ENCODE measurements at places on chromosomes 16 and 17.
A peak's percentile ranks its signal among the peaks of the same experiment; 100 is the strongest.

- peak; percentile 35 for DNase-seq
Observed at GRCh38 chr17:76385892-76386786, 1.7 kb downstream of the SPHK1 start.

DNA sequence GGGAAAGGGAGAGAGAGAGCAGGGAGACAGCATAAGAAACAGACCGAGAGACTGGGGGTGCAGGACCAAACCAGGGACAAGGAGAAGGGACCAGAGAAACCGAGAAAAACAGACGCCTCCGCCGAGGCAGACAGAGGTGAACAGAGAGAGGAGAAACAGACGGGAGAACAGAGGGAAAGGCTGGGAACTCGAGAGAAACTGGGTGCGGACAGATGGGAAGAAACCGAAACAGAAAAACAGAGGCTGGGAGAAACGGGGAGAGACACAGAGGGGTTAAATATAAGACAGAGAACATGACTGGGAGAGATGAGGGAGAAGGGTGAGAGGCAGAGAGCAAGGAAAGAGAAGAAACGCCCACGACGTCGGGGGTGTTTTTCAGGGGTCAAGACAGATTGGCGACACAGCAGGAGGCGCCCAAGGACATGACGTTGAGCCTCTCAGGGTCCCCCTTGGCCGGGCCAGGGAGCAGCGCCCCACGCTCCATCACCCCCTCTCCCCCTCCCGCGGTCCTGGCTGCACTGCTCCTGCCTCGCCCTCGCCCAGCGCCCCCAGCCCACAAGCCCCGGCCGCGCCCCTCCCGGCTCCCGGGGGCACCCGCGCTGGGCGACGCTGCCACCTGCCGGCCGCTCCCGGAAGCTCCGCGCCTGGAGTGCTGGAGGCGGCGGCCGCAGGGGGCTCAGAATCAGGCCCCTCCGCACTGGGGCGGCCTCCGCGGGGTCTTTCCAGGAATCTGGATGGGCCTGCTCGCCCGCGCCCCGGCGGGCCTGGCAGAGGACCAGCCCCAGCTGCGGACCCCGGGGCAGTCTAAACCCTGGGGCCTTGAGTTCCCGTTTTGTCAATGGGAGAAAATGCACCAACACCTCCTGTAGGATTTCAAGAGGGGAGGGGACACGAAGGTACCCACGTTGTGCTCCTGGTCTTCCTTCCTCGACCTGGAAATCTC lies 1.3 kb upstream of the TMEM92 start:
- DNase-seq: no peak

DNA sequence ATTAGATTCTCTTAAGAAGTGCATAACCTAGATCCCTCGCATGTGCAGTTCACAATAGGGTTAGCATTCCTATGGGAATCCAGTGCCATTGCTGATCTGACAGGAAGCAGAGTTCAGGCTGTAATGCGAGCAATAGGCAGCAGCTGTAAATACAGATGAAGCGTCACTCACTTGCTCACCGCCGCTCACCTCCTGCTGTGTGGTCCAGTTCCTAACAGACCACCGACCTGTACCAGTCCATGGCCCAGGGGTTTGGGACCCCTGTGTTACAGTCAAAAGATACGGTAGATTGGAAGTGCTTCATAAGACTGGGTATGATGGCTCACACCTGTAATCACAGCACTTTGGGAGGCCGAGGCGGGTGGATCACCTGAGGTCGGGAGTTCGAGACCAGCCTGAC lies 2.8 kb downstream of the STAT5A start:
- no peak for DNase-seq

- no peak for DNase-seq
Observed at GRCh38 chr17:27554911-27555310, 76.1 kb upstream of the LGALS9 start.

DNA sequence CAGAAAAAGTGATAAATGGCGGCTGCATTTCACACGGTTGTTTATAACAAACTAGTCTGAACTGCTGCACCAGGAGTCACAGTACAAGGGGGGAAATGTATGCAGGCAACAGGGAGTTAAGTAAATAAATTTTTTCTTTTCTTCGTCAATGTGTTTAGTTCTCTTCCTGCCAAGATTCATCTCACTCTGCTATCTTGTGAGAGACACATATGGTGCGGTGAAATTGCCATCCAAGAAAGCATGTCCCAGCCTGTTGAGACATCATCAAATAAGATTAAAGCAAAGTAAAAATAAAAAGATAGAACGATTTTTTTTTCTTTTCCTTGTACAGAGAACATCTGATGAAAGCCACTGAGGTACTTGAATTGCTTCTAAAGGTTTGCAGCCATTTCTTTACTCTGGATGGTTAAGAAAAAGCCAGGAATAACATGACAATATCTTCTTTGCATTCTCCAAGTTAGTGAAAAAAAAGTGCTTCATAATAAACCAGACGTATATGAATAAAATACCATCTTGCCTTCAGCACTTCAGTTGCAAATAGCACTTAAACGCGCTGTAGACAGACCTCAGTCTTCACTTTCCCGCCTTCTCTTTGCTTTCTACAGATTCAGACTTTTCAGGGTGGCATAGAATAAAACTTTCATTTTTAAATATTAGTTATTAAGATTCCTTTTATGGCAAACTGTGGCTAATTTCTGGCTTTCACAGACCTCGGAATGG lies 506.2 kb upstream of the ZFHX3 start:
- DNase-seq: no peak

- no peak for DNase-seq
Observed at GRCh38 chr16:78368121-78369102, 269.0 kb downstream of the WWOX start.

GRCh38 chr17:2071455-2072281 lies 16.8 kb downstream of the HIC1 start:
- DNase-seq: no peak

DNA sequence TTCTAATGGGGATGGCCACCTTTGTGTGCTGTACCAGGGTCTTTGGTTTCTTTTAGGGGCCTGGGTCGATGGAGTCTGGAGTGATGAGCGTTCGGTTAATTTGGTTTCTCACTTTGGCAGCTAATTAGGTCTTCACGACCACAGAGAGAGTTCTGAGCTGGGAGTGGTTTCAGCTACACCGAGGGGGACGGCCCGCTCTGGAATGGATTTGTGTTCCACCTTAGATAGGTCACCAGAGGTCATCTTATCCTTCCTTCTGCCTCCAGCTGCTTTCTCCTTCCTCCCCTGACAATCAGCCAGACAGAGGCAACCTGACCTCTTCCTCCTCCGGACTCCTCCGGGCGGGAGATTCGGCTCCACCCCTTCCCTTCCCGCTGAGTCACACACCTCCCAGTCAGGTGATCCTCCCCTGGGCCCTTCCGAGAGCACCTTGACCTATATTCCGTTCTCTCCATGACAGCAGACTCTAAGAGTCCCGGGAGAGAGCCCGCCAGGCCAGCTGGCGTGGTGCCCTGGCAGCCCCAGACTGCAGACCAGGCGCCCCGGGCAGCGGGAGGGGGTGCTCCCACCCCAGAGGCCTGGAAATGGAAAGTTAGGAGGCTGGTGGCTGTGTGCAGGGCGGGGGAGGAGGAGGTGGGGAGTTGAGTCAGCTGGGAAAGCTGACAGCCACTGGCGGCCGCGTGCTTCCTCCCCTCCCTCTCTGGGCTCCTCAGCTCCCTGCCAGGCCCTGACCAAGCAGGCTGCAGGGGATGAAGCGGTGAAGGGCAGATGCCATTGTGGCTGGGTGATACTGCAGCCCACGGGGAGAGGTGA lies 44.7 kb downstream of the CHD9 start:
- DNase-seq: peak; percentile 84

DNA sequence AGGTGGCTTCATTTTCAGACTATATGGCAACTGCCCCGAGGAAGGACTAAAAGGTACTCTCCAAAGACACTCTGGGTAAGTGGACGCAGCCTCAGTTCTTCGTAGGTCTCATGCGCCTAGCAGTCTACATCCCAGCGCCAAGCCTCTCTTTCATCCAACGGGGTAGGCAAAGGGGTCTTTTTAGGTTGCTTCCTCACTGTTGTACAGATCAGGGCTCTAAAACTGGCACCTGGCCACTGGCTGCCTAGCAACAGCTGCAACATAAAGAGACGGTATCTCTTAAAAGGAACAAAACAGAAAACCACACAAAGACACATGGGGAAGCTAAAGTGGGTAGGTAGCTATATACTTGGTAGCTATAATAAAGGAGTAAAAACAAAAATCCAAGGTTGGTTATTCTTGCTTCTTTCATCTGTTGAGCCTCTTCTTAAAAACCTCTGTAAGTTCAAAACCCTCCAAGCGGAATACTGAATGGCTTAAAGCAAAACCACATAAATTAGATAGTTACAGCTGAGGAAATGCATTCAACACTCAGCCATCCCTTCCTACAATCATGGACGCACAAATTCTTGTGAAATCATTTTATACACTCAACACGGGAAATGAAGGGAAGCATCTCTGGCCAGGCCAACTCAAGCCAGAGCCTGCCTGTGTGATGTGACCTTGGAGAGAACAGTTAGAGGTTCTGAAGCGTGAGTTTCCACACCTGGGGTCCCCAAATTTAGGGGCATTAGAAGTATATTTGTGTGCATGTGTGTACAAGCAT lies 22.7 kb downstream of the CYTH1 start:
- no peak for DNase-seq

- no peak for DNase-seq
Observed at GRCh38 chr17:77373299-77374169, 232.8 kb downstream of the SEC14L1 start.

DNA sequence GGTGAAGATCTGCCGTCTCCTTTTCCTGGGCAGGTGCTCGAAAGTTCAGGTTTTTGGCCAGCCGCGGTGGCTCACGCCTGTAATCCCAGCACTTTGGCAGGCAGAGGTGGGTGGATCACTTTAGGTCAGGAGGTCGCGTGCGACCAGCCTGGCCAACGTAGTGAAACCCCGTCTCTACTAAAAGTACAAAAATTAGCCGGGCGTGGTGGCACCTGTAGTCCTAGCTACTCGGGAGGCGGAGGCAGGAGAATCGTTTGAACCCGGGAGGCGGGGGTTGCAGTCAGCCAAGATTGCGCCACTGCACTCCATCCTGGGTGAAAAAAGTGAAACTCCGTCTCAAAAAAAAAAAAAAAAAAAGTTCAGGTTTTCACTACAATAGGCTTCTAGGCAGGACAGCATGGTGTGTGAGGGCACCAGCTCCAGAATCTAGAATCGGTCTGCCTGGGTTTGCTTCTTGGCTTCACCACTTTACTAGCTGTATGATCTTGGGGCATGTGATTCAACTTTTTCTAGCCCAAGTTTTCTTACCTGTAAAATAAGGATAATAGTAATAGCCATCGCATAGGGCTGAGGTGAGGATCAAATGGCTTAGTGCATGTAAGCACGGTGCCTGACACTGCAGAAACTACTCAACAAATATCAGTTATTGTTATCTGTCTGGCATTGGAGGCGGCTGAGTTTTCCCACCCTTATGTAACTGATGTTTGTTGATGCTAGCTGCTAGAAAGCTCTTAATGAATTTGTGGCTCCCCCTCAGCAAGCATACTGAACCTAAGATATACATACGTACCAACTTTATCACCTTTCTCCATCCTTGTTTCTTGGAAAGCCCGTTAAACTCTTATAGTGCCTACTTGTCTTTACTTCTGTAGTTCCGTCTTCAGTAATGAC lies 1.3 kb downstream of the PSMD12 start:
- DNase-seq: no peak

GRCh38 chr17:41421116-41421515 lies 3.3 kb downstream of the KRT37 start:
- no peak for DNase-seq

GRCh38 chr17:66746736-66747135 lies 88.2 kb upstream of the CACNG5 start:
- DNase-seq: no peak

DNA sequence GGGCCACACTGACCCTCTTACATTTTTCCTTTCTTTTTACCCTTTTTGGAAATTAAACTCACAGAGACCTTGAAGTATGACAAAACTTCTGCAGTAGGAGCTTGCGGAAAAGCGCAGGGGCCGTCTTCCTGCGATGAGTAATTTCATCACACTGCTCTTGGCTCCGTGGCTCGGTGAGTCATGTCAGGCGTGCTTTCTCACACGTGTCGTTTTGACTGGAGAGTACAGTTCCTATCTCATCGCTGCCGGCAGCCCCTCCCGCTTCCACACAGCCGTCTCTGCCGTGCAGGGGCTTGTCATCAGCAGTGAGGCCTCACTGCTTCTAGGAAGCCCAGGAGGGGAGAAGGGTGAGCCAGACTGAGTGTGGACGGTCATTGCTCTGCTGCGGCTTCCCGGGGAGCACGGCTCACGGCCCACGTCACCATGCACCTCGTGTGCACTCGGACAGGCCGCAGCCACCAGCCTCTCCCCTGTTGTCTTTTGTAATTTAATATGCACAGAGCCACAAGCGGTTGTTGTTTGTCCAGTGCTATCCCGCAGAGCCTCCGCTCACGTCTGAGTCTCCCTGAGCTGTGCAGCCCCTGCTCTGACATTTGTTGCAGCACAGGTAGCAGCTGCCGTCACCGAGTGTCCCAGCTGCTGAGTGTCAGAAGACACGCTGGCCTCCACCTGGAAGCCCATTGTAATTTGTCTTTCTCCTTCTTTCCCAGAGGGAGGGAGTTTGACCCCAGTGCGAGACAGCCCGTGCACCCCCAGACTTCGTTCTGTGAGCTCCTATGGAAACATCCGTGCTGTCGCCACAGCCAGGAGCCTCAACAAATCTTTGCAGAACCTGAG lies 99.4 kb upstream of the CHMP6 start:
- no peak for DNase-seq

- DNase-seq: no peak
Observed at GRCh38 chr17:55812323-55812722, 61.5 kb downstream of the PCTP start.

GRCh38 chr17:6710317-6710716 lies 2.9 kb downstream of the SLC13A5 start:
- no peak for DNase-seq

DNA sequence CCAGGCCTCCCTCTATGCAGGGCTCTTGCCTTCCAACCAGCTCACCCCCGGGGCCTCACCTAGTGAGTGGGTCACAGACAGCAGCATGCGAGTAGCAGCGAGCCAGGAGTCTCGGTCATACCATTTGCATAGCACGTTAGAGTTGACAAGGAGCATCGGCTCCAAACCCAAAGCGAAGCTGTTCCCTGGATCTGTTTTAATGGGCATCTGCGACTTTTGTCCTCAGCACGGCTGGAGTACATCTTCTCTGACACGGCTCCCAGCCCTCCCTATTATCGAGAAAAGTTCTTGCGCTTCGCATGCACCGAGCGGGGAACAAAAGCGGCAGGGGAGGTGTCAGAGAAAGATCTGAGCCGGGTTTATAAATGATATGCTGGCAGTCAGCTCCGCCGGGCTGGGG lies 253.3 kb downstream of the MAF start:
- DNase-seq: no peak

- no peak for DNase-seq
Observed at GRCh38 chr16:4232541-4233386, 9.1 kb downstream of the SRL start.

DNA sequence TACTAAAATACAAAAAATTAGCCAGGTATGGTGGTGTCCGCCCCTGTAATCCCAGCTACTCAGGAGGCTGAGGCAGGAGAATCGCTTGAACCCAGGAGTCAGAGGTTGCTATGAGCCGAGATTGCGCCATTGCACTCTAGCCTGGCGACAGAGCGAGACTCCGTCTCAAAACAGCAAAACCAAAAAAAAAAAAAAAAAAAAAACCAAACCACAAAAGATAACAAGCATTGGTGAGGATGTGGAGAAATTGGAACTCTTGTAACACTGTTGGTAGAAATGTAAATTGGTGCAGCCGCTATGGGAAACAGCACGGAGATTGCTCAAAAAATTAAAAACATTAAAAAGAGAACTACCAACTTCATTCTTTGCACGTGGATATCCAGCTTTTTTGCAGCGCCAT lies 119.4 kb downstream of the OR1D5 start:
- no peak for DNase-seq

GRCh38 chr16:11677451-11677951 lies 9.2 kb downstream of the SNN start:
- DNase-seq: no peak

Data from NCI-H526 treated with DMSO at 0.1 percent for 48 hours (cell line).